AG09309 (cell line): ENCODE measurements at places on chromosomes 13 and 19.
A peak's percentile ranks its signal among the peaks of the same experiment; 100 is the strongest.

DNA sequence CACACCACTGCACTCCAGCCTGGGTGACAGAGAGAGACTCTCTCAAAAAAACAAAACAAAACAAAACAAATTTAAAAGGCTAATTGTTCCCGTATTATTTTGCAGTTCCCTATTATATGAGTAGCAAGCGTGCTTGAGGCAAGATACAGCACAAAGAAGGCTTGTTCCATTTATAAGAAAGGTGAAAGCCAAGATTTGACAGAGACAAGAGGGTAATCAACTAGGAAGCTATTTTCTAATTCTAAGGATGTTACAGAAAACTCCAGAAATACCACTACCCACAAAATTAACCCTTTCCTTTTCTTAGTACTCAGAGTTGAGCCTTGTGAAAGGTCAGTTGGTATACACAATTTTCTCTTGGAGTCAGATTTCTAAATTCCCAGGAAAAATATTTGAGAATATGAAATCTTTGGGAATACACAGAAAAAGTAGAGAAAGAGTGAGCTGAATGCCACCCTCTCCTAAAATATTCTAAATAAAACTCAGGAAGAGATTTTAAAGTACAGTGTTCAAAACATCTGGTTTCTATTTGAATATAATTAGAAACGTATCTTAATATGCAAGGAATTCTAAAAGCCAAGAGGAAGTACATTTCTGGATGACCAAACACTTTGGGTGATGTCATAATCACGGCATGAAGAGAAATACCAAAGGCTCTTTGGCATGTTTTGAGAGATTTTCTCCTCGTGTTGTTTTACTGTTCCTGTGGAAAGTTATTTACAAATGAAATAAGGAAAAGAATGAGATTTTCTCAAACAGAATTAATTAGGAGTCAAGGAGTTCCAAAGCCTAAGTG, 63.0 kb upstream of the FLT1 start:
- peak; percentile 86 for DNase-seq

DNA sequence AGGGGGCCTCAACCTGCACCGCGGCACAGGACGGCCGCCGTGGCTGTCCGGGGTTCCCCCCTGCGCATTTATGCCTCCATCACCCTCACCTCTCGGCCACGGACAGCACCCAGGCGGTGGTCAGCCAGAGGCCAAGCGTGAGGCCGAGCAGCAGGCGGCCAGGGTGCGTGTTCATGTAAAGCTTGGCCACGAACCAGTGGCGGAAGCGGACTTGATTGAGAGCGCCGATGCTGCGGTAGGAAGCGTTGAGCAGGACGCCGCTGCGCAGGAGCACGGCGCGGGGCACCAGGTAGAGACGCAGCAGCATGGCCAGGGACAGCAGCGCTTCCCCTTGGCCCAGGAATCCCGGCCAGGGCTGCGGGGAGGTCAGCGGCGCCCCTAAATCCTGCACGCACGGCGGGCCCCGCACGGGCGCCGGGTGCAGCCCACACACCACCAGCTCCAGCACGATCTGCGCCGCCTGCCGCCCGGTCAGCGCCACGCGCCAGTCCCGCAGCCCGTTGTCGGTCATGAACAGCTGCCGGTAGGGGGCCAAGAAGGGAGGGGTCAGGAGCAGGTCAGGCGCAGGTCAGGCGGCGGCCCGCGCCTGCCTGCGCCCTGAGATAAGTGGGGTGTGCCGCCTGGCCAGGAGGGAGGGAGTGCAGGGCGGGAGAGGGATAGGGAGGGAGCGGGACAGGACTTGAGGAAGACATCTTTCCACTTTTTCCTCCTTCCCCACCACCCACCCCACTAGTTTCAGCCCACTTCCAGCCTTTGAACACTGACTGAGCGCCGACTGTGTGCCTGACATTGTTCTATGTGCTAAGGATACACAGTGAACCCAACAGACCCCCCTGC, 6.5 kb downstream of the KCNN4 start:
- DNase-seq: no peak

DNA sequence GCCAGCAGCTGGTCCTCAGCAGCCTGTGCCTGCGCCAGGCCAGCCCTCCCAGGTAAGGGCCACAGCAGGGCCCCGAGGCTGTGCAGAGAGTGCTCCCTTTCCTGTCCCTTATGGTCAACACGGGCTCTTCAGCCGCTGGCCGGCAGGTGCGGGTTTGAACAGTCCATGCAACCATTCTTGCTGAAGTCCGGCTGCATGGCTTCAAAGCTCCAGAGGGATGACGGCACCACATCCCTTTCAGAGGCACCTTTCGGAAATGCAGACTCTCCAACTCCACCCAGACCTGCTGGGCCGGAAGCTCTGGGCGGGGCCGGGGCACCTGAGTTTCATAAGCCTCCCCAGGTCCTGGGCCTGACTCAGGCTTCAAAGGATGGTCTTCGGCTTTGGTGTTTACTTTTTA, 81.3 kb downstream of the SPACA7 start:
- no peak for DNase-seq

- DNase-seq: no peak
Observed at GRCh38 chr13:48398450-48399095, 14.3 kb downstream of the LPAR6 start.

- DNase-seq: no peak
Observed at GRCh38 chr13:98203646-98204326, 26.7 kb upstream of the RNF113B start.

GRCh38 chr19:46186101-46186716, 38.2 kb downstream of the IGFL2 start:
- no peak for DNase-seq

DNA sequence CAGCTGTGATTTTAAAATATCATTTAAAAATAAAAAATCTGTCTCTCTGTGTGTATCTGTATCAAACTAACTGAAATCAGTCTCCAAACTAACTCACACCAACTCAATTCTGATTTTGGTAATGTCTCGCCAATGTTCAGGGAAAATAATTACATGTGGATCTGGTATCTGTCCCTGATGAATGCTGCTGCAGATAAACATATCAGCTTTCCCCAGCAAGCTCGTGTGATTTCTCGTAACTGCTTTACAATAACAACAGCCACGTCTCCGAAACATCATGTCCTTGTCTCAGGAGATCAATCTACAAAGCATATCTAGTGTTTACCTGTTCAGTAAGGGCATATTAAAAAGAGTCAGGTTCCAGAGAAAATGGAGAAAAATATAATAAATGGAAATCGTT, 129.0 kb downstream of the IRS2 start:
- DNase-seq: no peak

DNA sequence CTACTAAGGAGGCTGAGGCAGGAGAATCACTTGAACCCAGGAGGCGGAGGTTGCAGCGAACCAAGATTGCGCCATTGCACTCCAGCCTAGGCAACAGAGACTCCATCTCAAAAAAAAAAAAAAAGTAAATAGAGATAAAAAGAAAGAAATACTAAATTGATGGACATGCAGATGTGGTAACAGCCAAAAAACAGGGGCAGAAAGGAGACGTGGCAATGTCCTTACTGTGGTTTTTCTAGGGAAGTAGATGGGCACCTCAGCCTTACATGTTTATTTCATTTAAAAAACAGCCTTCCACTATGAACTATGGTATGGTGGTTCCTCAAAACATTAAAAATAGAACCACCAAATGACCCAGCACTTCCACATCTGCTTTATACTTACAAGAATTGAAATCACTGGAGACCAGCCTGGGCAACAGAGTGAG, 6.5 kb upstream of the EIF3G start:
- no peak for DNase-seq

GRCh38 chr19:37303591-37304171, 67.2 kb upstream of the ZNF527 start:
- DNase-seq: no peak

DNA sequence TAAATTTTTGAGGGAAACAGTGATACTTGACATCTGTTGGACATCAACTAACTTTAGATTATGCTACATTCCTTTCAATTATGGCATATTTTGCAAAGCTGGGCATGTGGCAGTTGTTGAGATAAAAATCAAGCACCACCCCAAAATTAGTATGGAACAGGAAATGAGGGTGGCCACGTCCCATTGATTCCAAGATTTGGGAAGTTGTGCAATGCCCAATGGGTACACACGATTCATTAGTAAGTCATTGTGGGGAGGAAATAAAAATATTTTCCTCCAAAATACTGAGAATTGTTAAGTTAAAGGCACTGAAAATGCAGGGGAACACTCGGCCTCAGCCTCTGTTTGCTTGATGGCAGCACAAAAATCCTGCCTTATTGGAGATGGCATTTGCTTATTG, 7.6 kb downstream of the ERICH6B start:
- no peak for DNase-seq

DNA sequence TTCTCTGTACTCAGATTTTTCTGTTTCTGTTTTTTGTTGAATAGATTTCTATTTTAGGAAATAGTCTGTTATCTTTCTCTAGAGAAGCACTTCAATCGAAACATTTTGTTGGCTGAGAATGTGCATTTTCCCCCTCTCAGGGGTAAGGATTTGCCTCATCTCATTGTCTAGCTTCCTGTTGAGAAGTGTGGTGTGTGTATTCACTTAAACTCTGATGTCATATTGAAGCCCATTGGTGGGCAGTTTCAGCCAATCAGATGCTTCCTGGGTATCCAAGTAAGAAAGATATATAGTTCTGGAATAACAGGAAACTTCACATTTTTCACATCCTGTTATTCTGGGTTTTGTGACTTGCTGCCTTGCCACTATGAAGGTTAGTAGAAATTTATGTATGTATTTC, 87.6 kb downstream of the ARHGEF7 start:
- DNase-seq: peak; percentile 21

GRCh38 chr13:39433651-39434050, 169.3 kb downstream of the LHFPL6 start:
- no peak for DNase-seq

GRCh38 chr13:35785576-35786303, 309.3 kb upstream of the MAB21L1 start:
- no peak for DNase-seq

- no peak for DNase-seq
Observed at GRCh38 chr19:53898636-53899341, 10.3 kb upstream of the CACNG7 start.

GRCh38 chr13:27775943-27776342, 16.3 kb upstream of the GSX1 start:
- no peak for DNase-seq

DNA sequence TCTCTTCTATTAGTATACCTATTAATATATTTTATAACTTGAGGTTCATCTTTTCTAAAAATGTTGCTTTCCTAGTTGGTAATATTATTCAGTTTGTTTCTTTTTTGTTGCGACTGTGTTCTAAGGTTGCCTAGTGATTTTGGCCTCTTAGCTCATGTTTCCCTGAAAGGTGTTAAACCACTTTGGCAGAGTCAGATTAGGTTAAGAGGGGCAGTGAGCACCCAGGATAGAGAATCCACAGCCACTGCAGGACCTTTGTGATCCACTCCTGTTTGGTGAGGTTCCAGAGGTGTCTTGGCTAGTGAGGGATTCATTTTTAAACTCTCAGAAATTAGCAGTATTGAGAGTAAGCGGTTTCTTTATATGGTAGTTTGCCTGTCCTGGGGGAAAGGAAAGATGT, 14.9 kb upstream of the GPR18 start:
- DNase-seq: no peak

GRCh38 chr19:4633140-4633967, 6.0 kb upstream of the TNFAIP8L1 start:
- no peak for DNase-seq

DNA sequence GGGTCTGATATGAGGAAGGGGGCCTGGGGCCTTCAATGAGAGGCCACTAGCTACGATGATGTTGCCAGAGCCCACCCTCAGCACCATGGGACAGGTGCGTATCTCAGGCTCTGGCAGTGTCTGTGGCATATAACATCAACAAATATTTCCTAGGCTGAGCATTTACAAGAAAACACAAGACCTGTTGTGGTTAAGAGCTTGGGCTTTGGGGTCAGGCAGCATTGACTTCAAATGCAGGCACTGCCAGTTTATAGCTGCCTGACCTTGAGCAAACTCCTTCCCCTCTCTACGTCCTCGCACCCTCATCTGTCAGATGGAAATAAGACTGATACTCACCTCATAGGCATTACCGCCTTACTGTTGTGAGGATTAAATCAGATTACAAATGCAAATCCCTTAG, 156.0 kb downstream of the KATNAL1 start:
- DNase-seq: no peak

- no peak for DNase-seq
Observed at GRCh38 chr19:40387155-40387554, 2.8 kb downstream of the HIPK4 start.

DNA sequence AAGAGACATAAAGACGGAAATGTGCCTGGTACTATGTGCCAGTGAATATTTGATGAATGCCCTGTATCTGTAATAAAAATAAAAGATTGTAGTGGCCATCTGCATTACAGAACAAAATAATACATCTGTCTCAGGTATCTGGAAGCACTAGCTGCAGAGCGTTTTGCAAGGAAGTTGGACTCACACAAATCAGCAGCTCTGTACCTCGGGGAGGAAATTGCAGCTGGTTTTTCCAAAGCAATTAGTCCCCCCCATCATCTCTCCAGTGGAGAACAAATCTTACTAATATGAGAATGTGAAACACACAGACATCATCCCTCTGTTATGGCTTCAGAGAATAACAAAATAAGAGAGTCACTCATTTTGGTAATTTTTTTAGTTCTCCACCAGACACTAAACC, 245.3 kb downstream of the ITGBL1 start:
- DNase-seq: no peak
